ENCODE measurements at places on chromosomes 2 and 18.

- DNase-seq, result no peak
These were observed 94.2 kb upstream of the RAB27B start for GRCh38 chr18:54734059-54734458.

DNA sequence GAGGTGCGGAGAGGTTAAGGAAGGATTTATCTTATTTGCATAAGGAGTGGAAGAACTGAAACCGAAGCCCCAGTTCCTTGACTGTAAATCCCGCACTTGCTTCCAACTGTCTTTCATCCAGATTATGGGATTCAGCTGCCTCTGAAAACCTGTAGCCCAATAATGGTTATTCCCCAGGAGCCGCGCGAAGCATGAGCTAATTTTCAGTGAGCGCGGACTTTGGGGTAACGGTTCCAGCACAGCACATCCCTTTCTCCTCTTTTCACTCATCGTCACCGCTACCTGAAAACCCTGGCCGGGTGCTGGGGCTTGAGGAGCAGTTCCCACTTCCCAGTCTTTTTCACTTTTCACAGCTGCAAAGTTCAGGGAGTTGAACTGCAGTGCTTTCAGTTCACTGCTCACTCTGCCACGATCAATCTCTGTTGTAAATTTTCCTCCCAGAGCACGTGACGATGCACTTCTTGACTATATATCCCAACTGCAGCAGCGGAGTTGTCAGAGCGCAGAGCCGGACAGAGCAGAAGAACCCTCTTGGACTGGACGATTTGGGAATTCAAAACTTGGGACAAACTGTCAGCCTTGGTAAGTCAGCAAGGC lies at the start of gene KCNE4:
TSS of gene KCNE4 (plus strand) at position 498 of the 597 bp plus-strand sequence. CDS start 641 bp downstream, outside the sequence.
- peak; percentile 83 for DNase-seq

DNA sequence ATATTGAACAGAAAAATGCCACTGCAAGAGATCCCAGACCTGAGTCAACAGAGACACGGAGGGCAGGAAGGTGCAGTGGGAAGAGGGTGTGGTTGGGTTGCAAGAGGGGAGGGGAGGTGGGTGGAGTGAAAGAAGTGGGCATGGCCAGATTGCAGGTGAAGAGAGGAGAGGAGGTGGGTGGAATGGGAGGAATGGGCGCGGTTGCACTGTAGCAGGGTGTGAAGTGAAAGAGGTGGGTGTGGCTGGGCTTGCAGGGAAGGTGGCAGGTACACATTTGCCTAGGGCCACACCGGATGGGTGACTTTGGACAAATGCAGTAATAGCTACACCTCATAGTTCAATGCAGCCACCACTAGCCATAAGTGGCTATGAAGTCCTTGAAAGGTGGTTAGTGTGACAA lies 71.1 kb downstream of the DOCK10 start:
- DNase-seq, result no peak

- peak; percentile 83 for DNase-seq
These were observed 195.6 kb downstream of the CLIP4 start for GRCh38 chr2:29310650-29311348.

DNA sequence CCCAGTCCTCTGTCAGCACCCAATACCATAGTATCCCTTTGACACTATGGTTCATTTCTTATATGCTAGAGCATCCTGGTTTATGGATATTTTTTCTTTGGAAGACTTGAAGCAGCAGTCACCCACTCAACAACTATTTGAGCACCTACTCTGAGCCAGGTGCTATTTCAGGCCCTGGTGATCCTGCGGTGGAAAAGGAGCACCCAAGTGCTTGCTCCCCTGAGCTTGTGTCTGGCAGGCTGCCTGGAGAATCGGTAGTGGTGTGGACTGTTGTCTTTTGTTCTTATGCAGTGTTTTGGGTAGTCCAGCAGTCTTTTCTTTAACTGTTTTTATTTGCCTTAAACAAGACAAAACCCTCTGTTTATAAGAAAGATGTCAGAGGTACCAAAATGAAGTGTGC lies 28.9 kb downstream of the NCK2 start:
- DNase-seq, result no peak

- no peak for DNase-seq
These were observed 7.5 kb upstream of the CPLX4 start for GRCh38 chr18:59325965-59326364.

DNA sequence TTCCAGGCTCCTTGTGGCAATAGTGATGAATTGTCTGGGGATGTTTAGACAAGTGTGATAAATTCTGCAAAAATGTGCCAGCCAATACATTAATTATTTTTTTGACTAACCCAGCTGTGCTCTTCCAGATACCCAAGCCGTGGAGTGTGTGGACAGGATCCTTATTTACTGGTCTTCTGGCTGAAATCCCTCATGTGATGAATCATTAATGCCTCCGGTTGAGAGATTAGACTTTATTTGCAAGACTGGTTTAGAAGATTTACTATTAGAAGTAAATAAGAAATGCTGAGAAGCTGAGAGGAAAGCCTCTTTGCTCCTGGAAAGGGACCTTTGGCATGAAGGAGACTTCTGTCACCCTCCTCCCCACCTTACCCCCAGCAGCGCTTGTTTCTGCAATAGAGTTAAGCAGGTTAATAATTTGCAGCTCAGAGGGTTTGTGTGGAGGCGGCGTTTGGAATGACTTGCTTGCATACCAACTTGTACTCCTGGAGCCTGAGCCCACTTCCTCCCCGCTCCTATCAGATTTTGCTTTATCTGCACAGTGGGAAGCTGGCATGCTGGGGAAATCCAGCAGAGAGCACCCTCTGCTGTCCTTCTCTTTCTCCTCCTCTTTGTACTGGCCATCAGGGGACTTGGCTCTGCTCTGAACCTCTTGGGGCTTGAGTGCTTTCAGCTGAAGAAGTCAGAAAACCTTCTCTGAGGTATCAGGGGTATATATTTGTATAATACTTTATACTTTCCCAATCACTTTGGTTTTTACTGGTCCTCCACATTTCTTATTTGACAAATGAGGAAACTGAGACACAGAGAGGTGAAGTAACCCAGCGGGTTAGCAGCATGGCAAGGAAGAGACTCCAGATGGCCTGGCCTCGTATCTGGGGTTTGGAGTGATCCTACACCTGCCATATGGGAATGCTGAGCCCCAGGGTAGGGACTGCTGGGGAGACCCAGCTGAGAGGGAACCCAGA lies 16.3 kb downstream of the SLC3A1 start:
- peak; percentile 82 for DNase-seq

DNA sequence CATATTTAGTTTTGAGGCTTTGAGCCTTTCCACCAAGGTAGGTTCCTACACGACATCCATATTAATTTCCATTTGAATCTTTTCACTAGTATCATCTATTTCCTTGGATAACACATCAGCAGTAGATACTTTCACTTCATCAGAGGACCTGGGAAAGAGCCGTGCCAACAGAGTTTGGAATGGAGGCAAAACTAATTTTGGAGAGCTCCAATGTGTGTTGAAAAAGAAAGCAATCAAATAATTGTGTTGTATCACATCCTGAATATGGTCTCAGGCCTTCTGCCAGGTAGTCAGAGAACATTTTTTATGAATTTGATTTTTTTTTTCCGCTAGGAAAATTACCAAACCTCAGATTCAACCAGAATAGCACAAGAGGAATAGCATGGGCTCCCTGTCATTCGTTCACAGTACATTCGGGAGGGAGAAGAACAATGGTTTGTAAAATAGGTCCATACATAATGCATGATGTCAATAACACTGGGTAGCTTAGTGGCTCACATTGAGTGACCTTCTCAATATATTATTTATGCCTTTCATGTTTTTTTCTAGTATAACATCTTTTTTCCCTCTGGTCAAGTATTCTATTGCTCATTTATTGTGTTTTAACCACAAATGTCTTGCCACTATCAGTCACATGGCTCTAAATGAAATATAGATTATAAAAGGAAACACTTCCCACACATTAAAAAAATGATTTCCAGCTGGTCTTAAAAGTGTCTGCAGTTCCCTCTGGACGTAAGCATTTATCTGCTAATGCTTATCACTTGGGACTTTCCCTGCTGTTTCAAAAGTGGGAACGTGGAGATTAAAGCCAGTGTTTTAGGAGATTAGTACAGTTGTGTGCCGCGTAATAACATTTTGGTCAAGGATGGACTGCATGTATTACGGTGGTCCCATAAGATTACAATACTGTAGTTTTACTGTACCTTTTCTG lies 68.6 kb upstream of the RAPH1 start:
- DNase-seq, result no peak

DNA sequence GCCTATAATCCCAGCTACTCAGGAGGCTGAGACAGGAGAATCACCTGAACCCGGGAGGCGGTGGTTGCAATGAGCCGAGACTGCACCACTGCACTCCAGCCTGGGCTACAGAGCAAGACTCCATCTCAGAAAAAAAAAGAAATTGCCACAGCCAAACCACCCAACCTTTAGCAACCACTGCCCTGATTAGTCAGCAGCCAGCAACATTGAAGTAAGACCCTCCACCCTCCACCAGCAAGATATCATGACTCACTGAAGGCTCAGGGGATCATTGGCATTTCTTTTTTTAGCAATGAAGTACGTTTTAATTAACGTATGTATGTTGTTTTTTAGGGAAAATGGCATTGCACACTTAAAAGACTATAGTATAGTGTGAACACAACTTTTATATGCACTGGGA lies 349.1 kb upstream of the ACVR2A start:
- DNase-seq, result no peak

GRCh38 chr2:142745691-142746090 lies 131.8 kb upstream of the KYNU start:
- DNase-seq, result no peak

DNA sequence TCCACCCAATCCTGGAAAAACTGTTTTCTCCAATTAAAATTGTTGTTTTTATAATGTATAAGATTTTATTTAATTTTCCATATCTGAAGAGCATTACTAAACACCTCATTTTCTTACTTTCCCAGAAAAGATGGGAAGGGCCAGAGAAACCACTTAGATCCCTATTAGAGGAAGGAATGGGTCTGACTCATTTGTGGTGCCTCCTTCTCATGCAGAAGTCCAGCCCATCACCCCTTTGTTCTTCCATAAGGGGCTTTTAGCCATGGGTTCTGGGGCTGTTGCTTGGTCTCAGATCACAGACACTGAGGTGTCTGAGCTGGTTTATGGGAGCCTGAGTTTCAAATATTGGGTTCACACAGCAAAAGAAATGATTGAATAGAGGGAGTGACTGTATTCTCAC lies 152.2 kb downstream of the ESCO1 start:
- no peak for DNase-seq

GRCh38 chr2:156580501-156580900 lies 144.3 kb downstream of the GPD2 start:
- DNase-seq, result no peak

GRCh38 chr18:76834379-76834778 lies 12.0 kb downstream of the ZNF236 start:
- DNase-seq, result no peak

DNA sequence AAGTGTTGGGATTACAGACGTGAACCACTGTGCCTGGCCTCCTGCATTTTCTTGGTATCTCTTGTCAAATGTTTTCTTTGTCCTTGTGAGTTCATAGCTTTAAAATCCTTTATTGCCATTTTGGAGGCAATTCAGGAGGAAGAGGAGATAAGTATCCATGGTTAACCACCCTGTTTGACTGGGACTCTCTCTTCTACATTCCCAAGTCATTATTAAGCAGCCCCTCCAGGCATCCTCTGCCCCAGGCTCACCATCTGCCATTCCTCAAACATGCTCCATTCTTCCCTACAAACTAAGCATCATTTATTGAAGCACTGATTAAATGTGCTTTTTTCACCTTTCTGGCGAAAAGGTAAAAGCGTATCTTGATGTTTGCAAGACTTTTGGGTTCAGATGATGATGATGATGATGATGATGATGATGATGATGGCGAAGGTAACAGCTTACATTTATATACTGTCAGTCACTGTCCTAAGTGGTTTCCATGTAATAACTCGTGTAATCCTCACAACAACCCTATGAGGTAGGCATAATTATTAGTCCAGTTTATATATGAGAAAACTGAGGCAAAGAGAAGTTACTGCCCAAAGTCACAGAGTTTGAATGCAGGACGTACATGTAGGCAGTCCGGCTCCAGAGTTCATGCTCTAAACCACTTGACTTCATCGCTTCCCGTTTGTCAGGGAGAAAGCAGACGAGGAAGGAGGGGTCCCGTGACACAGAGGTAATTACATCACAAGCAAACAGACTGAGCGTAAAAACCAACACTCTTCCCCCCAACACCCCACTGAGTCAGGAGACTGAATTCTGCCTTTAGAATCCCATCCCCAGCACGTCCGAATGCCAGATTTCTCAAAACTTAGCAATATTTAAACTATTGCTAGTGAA lies 69.7 kb upstream of the ACKR3 start:
- DNase-seq, result no peak

DNA sequence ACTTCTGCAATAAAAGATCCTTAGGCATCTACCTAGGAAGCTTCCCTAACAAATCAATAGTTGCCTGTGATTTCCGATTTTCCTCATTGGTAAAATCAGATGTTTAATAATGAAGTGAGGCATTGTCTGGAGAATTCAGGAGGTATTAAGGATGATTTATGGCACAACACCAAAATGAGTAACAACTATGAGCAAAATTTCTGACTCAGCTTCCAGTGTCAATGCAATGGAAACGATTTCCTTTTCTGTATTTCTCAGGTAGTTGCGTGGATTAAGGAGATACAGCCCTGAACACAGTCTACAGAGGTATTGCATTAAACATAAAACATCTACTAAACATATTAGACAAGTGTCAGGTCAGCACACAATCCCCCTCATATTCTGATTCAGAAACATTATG lies 99.5 kb downstream of the EPB41L3 start:
- no peak for DNase-seq

DNA sequence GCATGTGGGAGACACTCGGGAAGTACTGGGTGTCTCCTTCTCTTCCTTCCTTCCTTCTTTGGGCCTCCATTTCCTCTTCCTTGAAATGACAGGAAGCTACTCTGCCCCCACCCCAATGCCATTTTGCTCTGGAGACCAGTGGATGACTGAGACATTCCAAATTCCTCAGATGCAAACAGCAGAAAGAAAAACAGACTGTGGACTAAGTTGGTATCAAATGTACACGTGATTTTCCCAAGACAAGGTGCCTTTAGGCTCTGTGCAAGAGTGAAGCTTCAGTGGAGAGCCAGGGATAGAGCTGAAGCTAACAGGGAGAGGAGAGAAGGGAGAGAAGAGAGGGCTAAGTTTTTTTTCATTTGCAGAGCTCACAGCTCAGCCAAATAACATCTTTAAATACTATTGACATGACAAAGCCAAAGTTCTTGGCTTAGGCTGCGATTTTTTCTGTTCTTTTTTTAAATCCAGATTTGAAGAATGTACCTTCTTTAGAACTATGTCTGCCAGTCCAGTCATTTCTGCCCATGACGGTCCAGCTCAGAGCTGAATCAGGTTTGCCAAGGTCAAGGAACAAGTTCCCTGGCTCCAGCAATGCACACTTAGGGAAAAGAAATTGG lies 84.5 kb upstream of the LCLAT1 start:
- DNase-seq, result peak; percentile 75
